ENCODE measurements at places on chromosomes 4 and X.

DNA sequence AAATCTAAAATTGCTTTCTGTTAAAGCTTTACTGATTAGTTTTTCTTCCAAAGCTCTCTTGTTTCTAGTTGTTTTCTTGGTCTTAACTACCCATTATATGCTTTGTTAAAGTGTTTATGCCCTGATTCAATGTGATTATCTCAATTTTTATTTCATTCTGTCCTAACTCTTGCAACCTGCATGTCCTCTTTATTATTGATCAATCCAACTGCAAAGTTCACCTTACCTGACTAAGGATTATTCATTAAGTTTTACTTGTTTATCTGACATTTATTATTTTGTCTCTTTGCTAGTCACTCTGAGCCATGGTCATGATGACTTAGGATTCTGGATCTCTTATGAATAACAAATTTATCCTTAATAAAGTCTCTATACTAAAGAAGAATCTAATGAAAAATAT is 15.8 kb downstream of the UGT2B10 start:
- no peak for DNase-seq

GRCh38 chr4:68259191-68259590 is 13.7 kb upstream of the TMPRSS11B start:
- no peak for DNase-seq

GRCh38 chr4:71130827-71131603 is 137.6 kb downstream of the DCK start:
- DNase-seq, result no peak

DNA sequence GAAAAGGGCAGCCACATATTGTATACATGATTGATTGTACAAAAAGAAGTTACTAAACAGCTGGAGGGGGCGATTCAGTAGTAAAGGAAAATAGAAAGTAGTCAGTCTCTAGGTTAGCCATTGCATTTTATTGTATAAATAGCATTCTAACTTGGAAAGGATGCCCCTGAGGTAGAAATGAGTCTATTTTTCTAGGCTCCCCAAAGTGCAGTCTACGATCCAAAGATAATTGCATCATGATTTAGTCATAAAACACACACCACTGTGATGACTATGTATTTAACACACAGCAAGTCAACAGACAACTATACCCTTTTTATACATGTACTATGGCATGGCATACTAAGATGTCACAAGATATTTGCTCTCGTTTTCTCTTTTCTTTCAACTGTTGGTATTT is 204.9 kb downstream of the APBB2 start:
- no peak for DNase-seq

- peak; percentile 4 for DNase-seq
Observed at GRCh38 chr4:189600718-189601435, 339.8 kb upstream of the FRG1 start.

DNA sequence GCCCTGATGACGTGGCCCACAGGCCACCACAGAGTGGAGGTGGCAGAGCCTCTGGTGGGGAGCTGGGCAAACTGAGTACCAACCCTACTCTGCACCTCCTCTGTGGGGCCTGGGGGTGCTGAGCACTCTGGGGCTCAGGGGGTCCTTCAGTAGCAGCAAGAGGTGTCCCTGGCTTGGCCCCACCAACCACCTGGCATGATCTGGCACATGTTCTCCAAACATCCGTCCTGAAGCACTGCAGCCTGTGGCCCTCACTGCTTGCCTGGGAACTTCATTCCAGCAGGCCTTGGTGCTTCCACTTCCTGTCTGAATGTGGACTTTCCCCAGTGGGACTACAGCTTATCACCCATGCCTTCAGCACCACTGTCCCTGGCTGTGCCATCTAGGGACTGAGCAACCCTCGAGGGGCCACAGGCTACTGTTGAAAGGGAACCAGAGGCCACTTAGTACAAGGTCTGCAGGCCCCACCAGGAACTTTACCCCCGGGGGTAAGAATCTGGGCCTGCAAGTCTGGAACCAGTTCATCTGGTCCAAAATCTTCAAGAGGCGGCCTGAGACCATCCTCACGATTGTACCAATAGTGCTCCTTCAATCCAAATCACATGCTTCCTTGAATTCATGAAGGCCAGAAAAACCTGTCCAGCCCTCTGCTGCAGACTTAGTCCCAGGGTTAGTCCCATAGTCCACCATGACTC is 13.2 kb downstream of the TNIP2 start:
- no peak for DNase-seq

- DNase-seq, result no peak
Observed at GRCh38 chr4:168852933-168853713, 156.9 kb downstream of the CBR4 start.

- no peak for DNase-seq
Observed at GRCh38 chrX:330726-331150, 12.1 kb upstream of the GTPBP6 start.

GRCh38 chr4:36716874-36717273 is 435.5 kb downstream of the DTHD1 start:
- no peak for DNase-seq

DNA sequence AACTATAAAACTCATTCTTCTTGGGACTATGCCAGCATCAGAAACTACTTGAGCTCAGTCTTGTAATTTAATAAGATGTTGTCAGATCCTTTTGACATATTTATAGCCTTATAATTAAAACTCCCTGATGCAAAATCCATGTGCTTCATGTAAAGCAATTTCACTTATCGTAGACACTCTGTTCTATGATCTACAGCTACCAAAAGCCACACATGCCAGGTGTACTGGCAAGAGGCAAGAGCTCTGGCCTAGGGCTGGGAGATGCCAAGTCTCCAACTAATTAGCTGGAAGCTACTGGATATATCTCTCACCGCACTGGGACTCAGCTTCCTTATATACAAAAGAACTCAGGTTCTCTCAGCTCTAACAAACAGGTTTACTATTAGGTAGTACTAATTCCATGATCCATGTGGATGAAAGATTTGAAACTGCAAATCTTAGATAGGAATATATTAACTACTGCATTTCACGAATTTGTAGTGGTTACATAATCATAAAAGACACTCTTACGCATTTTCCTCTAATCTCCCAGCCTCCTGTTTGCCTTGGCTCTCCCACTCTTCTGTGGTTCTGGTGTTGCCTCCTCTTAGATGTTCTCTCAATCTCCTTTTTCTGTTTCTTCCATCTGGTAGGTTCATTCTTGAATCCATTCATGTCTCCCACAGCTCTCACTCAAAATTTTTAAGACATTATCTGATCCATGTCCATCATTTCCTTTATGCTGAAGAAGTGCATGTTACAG is 103.0 kb downstream of the HHIP start:
- no peak for DNase-seq

DNA sequence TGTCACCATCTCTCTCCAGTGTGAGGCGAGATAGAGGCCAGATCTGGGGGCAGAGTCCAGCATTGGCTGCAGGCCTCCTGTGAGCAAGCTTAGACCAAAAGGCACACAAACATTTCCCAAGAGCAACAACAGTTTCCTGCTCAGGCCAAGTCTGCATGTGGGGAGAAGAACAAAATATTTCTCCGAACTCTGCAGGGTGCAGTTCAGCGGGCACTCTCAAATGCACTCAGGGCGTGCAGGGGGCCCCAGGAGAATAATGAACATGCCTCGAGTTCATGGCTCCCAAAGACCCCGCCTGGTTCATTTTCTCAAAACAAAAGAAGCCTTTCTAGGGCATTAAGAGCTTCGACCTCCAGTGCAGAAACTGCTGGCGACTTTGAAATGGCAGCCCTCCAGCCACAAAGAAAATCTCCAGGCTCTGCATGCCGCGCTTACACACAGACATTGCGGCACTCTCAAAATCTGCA is 57.8 kb upstream of the HELT start:
- peak; percentile 15 for DNase-seq

GRCh38 chr4:174464949-174465348 is 57.3 kb downstream of the HPGD start:
- DNase-seq, result no peak

DNA sequence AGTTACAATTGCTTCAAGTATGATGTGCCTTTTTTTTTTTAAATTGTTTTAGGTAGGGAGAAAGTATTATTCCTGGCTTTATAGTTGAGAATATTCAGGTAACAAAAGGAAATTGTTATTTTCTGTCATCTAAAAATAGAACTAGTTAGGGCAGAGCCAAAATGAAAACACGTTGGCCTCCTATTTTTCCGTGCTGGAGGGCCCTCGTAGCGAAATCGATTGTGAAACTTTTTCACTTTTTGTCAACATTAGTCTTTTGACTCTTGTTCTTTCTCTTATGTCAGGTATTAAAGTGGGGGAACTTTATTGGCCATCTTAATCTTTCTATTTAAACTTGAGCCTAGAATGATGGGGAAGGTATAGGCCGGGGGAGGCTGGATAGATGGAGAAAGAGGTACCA is 104.9 kb downstream of the ARHGAP10 start:
- DNase-seq, result no peak

DNA sequence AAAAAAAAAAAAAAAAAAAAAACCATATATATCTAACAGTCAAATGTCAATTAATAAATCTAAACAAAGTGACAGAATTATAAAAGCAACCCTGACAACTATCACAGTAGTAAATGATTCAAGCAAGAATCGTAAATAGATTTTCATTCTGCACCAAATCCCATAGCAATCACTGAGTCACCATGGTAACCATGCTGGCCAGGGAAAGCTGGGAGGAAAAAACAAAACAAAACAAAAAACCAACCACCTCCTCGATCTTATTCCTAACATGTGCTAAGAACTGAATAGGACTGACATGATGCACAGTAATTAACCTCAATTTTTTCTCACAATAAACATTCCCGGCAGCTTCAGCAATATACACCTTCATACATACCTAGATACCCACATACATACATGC is 30.6 kb upstream of the RAB40A start:
- DNase-seq, result no peak

DNA sequence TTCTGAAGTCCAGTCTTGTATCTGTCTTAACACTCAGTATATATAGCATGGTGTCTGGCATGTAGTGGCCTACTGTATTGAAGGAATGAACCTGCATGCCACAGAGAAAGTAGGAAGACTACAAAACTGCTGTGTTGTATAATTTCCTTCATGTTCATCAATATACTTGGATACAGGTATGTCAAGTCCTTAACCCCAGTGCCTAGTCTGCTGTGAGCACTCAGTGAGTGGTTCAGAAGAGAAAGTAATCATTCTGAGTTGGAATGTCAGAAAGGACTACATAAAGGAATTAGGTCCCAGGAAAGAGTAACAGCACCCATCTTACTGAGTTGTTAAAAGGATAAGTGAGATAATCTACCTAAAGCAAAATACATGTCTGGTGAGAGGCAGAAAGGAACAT is 32.0 kb downstream of the ABCE1 start:
- DNase-seq, result no peak

DNA sequence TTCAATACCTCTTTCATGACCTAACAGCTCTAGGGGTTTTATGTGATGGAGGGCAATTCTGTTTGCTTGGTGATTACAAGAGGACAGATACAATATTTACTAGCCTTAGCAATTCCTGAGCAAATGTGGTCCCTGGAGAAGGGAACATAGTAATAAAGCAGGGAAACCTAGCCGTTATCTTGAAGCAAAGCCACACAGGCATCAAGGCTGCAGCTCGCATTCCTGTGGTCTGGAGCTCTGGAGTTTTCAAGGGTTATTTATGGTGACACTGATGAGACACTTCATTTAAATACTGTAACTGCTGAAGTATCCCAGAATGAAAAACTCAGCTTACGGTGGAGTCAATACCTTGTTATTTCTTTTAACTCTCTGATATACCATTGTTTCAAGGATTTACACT is 66.8 kb downstream of the AFF2 start:
- no peak for DNase-seq

GRCh38 chrX:154819771-154820341 is 14.6 kb upstream of the MPP1 start:
- no peak for DNase-seq

DNA sequence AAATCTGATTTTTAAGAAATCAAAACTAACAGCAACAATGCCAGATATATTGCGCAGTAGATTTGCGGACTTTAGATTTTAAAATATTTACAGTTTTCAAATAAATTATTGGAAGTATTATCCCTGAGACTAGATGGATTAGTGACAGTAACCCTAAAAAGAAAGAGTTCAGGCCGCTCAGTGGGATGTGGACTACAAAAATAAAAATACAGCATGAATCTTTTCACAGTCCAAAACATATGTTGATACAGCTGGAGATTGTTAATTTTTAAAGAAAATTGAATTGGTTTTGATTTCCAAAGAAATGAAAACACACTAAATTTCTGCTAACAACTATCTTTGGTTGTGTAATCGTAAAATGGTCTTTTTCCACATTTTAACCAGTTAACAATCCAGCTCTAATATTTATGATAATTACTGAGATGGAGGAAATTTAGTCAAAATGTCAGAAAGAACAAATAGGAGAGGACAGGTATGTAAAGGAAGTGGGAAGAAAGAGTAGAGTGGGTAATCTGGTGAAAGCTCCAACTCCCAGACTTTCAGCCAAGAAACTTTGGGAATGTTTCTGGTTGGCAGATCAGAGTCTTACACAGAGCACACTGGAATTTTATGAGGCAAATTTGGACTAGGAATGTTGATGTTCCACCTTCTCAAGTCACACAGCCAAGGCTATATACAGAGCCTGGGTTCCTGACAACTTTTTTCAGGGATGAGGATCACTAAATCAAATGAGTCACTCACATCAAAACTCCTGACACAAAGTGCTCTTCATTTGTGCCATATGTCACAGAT is 15.1 kb downstream of the C4orf36 start:
- DNase-seq, result no peak

- DNase-seq, result no peak
Observed at GRCh38 chrX:129697204-129697829, 41.5 kb upstream of the XPNPEP2 start.

GRCh38 chr4:23476515-23477090 is 413.2 kb downstream of the PPARGC1A start:
- DNase-seq, result no peak

Data from NB4 (cell line).